ENCODE measurements at places on chromosomes 7 and 10.

- ATAC-seq = no peak
Observed at GRCh38 chr10:67119651-67120050, 193.8 kb downstream of the LRRTM3 start.

GRCh38 chr10:102732661-102733060 lies 11.1 kb upstream of the WBP1L start:
- no peak for ATAC-seq

DNA sequence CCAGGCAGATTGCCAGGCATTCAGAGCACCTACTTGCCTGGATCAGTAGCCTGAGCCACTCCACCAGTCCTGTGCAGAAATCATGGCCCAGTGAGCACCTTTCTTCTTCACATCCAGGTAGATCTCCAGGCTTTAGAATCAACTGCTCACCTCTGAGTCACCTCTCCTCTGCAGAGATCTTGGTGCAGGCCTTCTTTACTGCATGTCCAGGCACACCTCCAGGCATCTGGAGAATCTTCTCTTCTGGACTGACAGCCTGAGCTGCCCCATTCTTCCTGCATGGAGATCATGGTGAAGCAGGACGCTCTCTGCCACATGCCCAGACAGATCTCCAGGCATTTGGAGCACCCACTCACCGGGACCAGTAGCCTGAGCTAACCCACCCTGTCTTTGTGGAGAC lies 894.5 kb upstream of the MBL2 start:
- ATAC-seq = no peak

GRCh38 chr7:31997423-31997822 lies 72.8 kb downstream of the PDE1C start:
- no peak for ATAC-seq

DNA sequence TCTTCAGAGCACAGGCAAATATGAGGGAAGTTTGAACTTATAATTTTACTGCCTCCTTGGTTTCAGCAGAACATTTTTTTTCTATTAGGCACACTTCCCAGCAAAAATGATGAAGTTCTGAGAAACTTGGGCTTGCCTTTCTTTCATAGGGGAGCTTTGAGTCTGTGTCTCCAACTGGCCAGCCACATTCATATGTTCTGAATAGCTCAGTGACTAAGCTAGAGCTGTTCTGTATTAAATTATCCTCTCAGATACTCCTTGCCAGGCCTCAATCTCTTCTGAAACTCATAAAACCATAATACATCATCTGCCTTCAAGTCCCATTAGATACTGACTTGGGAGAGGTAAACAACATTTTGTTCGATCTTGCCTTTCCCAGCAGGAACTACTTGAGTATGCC lies 476.5 kb downstream of the GPAM start:
- no peak for ATAC-seq

DNA sequence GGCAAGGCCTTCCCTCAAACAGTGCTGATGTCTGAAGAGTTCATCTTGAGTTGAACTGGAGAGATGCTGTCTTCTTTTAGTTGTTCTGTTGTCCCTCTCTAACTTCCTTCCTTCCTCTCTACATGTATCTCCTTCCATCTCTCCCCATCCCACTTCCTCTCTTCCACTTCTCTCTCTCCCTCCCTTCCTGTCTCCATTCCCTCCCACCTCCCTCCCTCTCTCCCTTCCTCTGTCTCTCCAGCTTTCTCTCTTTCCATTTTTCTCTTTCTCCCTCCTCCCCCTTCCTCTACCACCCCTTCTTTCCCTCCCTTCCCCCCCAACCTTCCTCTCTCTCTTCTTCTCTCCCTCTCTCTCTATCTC lies 40.7 kb upstream of the TNS3 start:
- no peak for ATAC-seq

Data from esophagus mucosa (tissue), 1 donor.